ENCODE measurements at places on chromosomes 2 and 18.

GRCh38 chr2:175734686-175735085 lies 267.4 kb downstream of the LNPK start:
- DNase-seq: no peak

DNA sequence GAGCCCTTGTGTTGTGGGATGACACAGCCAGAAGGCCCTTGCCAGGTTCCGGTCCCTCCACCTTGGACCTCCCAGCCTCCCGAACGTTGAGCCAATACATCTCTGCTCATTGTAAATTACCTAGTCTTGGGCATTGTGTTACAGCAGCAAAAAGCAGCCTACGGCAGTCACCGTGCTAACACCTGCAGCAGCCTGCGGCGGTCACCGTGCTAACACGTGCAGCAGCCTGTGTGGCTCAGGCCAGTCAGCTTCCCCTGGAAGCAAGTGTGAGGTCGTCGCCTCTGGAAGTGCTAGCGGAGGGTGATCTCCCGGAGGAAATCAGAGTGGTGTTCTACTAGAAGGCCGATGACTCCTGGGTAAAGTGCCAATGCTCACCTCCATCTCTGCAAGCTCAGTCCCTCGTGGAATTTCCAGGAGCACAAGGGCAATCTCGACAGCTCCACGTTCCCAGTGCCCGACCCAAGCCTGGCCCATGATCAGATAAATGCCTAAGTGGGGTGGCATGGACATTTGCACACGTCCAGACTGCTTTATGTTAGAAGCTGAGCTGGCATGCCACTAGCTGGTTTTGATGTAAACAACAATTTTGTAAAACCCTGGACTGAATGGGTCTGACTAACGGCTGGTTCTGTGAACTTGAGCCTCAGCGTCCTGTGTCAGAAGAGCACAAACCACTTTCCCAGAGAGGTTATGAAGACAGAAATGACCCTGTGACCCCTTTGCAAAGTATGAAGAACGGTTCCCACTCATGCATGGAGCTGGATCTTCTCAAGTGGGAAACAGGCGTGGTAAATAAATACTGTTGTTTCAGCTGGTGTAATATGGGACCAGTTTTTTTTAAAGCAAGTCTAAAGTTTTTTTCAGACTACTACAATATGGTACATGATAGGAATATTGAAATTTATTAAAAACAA lies 11.4 kb upstream of the CNDP1 start:
- no peak for DNase-seq

GRCh38 chr2:177255227-177255601 lies 9.3 kb downstream of the NFE2L2 start:
- no peak for DNase-seq

DNA sequence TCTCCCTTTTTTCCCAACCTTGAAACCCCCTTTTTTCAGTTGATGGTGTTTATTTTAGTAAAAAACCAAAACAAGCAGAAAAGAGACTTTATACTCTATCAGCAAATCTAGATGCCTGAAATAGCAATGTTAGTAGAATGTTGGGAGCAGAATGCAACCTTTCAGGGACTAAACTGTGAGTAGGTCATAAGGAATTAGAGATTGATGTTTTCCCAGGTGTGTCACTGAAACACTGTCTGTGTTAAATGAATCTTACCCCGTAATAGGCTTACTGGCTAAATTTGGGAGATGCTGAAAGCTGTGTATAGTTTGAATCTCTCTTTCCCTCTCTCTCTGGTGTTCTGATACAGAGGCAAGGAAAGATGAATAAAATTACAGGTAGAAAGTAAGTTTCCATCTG lies 43.8 kb downstream of the AGFG1 start:
- no peak for DNase-seq

- DNase-seq: no peak
Observed at GRCh38 chr2:152061383-152061782, 37.5 kb downstream of the CACNB4 start.
